ENCODE measurements at places on chromosomes 11 and 22. TPM values are rescaled to one million over a fixed set of nuclear protein-coding genes. Genes with fewer than 3 reads are reported as not detected.

Gene ACRV1
- total RNA-seq = not detected

Gene LIPT2
- total RNA-seq = 3.1 TPM

Gene CRYBA4
- total RNA-seq = not detected

Gene SYT12
- not detected for total RNA-seq

Gene MN1
- total RNA-seq = 0.82 TPM

Gene PLAAT2
- 5.6 TPM for total RNA-seq

Gene TIMP3
- total RNA-seq = not detected

Gene HMOX1
- 61.6 TPM for total RNA-seq

Gene HTR3A
- not detected for total RNA-seq

Gene ALDH3B1
- total RNA-seq = 4.0 TPM

Gene MSANTD2
- total RNA-seq = 13.3 TPM

Gene CYP2D6
- 5.5 TPM for total RNA-seq

Measured in natural killer cell (primary cell).